ENCODE measurements at places on chromosomes 2 and 18.

DNA sequence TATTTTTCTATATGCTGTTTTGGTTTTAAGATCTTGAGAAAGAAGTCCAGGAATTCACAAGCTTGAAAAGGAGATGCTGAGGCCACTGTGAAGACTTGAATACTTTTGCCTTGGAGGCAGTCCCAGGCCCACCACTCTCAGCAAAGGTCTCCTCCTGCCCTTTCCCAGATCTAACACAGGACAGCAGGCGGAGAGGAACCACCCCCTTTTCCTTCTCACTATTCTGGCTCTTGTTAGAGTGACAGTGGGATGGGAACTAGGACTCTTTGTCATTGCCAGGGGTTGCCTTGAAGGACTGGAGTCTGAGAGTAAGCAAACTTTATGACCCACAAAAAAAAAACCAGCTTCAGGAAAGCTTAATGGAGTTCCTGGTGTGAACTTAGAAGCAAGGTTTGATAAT, 54.7 kb downstream of the E2F6 start:
- H3K27ac ChIP-seq, result no peak overlapping the region
- no peak overlapping the region for H3K4me3 ChIP-seq
- no peaks in the 10 kb centered on the region for H3K36me3 ChIP-seq
- no peaks in the 10 kb centered on the region for H3K27me3 ChIP-seq
- no peaks in the 10 kb centered on the region for H3K4me1 ChIP-seq

DNA sequence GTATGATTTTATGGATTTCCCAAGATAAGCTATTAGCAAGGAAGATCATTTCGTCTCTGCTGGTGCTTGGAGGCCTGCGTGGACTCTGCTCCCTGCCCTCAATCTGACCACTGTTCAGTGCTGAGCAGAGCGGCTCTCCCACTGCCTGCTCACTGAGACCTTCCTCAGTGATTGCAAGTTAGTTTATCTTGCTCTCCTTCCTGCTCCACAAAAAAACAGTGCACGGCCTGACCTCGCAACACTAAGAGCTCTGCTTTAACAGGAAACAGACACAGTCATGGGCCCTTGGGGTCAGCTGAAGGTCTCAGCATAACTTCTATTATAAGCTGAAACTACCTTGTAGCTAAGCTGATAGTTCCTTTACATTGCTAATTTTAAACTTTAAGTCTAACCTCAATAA, 53.1 kb downstream of the PRELID3A start:
- no peak for DNase-seq
- no peaks in the 10 kb centered on the region for H3K4me1 ChIP-seq
- no peak overlapping the region for H3K4me3 ChIP-seq
- no peaks in the 10 kb centered on the region for H3K27me3 ChIP-seq

DNA sequence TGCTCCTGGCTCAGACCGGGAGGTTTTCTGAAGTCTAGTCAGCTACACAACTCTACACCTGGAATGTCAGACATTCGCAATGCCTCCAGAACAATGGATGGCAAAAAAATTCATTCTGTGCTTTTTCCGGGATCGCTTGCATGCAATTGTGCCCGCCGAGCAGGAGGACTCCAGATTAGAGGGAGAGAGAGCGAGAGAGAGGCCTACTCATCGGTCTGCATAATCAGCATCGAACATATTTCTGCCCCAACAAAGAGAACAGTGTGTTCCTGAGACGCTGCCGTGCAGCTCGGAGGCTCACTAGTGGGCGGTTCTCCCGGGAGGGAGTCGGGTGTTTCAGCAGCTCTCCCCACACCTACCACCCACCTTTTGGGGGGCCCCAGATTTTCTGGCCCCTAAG, 117.1 kb downstream of the KLHL29 start:
- H3K27me3 ChIP-seq, result no peaks in the 10 kb centered on the region
- no peak overlapping the region for H3K27ac ChIP-seq
- no peak for DNase-seq

- no peak for DNase-seq
- no peaks in the 10 kb centered on the region for H3K36me3 ChIP-seq
- peaks cover 51% of the 10 kb centered on the region for H3K27me3 ChIP-seq
- H3K27ac ChIP-seq, result no peak overlapping the region
- H3K4me3 ChIP-seq, result peak overlapping the region; percentile 56
Observed at GRCh38 chr2:156332284-156332533, 312 bp downstream of the NR4A2 start.

GRCh38 chr2:194674043-194674442, 983.0 kb upstream of the SLC39A10 start:
- H3K4me3 ChIP-seq, result no peak overlapping the region
- no peaks in the 10 kb centered on the region for H3K27me3 ChIP-seq
- no peak for DNase-seq

DNA sequence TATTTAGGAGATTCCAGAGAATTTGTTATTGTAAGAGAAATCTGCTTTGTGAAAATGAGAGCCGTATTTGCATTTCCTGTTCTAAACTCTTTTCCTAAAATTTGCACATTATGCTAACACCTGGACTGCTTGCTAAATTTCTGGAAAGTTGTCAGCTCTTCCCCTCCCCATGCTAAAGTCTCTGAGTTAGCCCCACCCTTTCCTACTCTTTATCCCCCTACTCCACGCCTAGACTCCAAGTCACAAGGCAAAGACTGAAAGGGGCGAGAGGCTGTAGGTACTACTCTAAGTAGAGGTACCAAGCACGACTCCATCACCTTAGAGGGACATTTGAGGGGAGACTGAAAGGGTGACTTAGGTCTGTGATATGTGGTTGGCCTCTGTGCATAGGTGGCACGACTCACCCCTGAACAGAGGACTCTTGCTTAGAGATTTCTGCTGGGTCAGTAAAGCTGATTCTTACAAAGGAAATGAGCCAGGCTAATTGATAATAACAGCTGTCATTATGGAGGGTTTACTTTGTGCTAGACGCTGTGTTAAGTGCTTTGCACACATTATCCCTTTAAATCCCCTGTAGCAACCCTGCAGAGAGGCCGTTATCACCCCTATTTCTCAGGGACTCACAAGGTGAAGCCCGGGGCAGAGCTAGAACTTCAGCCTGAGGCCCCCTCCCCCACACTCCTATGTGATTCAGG, 373.5 kb downstream of the EN1 start:
- no peak for DNase-seq
- peaks cover 7% of the 10 kb centered on the region for H3K4me1 ChIP-seq
- no peaks in the 10 kb centered on the region for H3K27me3 ChIP-seq
- no peak overlapping the region for H3K4me3 ChIP-seq

DNA sequence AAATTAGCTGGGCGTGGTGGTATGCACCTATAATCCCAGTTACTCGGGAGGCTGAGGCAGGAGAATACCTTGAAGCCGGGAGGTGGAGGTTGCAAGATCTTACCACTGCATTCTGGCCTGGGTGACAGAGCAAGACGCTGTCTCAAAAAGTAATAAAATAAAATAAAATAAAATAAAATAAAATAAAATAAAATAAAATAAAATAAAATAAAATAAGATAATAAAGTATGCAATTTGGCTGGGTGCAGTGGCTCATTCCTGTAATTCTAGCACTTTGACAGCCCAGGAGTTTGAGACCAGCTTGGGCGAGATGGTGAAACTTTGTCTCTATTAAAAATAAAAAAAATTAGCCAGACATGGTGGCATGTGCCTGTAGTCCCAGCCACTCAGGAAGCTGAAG, 85.6 kb upstream of the XPO1 start:
- H3K4me3 ChIP-seq, result no peak overlapping the region
- no peak overlapping the region for H3K27ac ChIP-seq
- DNase-seq, result no peak
- H3K4me1 ChIP-seq, result no peaks in the 10 kb centered on the region
- no peaks in the 10 kb centered on the region for H3K36me3 ChIP-seq
- no peaks in the 10 kb centered on the region for H3K27me3 ChIP-seq

- no peaks in the 10 kb centered on the region for H3K4me1 ChIP-seq
- DNase-seq, result no peak
- no peaks in the 10 kb centered on the region for H3K36me3 ChIP-seq
- no peak overlapping the region for H3K4me3 ChIP-seq
- H3K27me3 ChIP-seq, result no peaks in the 10 kb centered on the region
- H3K27ac ChIP-seq, result no peak overlapping the region
Observed at GRCh38 chr2:50712569-50712968, 319.4 kb downstream of the NRXN1 start.

GRCh38 chr2:129174143-129174542, 805.3 kb upstream of the RAB6C start:
- no peak for DNase-seq
- H3K27me3 ChIP-seq, result no peaks in the 10 kb centered on the region
- H3K4me3 ChIP-seq, result no peak overlapping the region
- no peaks in the 10 kb centered on the region for H3K4me1 ChIP-seq

DNA sequence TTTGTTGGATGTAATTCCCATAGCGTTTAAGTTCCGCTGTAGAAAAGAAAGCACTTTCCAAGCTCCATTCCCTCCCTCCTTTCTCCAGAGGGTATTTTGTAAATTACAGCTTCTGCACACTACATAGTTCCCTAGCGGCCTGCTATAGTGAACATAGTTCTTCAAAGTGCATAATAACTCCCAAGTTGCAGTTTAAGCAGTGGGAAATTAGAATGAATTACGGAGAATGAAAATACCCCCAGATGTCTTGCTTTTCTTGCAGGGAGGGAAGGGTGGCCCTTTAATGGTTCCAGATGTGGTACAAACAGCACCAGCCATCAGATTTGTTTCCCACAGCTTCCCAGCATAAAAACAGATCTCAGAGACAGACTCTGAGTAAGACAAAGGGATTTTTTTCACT, 893.9 kb downstream of the SUCLG1 start:
- H3K4me3 ChIP-seq, result no peak overlapping the region
- no peak for DNase-seq
- H3K27me3 ChIP-seq, result no peaks in the 10 kb centered on the region
- no peaks in the 10 kb centered on the region for H3K36me3 ChIP-seq
- H3K4me1 ChIP-seq, result no peaks in the 10 kb centered on the region

DNA sequence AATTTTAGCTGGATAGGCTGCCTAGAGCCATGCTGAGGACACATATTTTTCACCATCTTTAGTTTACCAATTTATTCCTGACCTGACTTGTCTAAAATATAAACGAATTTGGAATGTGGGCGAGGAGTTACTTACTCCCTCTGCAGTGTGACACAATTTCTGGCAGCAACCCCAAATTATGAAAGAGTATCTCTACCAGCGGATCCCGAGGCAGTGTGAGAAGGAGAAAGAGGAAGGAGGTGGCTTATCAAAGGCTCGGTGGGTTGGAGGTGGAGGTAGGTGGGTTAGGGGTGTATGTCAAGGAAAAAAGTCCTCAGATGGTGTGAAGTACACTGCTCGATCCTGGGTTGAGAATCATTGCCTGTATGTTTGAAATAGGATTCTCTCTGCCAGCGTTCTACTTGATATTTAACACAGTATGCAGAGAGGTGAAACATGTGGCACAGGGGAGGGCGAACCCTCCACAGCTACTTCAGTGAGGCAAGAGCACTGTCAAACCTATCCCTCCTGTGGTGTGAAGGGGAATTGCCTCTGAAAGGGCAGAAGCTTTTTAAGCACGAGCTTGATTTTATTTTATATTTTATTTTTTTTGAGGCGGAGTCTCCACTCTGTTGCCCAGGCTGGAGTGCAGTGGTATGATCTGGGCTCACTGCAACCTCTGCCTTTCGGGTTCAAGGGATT, 76.0 kb downstream of the RFTN2 start:
- no peak overlapping the region for H3K4me3 ChIP-seq
- no peaks in the 10 kb centered on the region for H3K27me3 ChIP-seq
- peaks cover 7% of the 10 kb centered on the region for H3K4me1 ChIP-seq
- no peaks in the 10 kb centered on the region for H3K36me3 ChIP-seq

DNA sequence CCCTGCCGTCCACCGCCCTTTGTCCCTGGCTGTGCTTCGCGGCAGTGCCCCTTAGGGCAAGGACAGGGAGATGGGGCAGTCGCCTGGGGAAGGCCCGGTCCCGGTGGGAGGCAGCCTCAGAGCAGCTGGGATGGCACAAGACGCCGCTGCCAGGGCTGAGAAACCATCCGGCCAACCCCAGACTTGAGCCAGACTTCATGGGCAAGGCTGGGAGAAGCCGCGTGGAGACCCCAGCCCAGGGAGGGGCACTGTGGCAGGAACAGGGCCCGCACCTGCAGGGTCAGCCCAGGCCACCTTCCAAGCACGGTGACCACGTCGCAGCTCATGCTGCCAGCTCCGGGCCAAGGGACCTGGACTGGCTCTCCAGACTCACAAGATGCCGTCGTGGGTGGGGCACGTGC, 84.0 kb downstream of the NFATC1 start:
- H3K36me3 ChIP-seq, result no peaks in the 10 kb centered on the region
- no peaks in the 10 kb centered on the region for H3K4me1 ChIP-seq
- H3K4me3 ChIP-seq, result no peak overlapping the region
- no peaks in the 10 kb centered on the region for H3K27me3 ChIP-seq
- DNase-seq, result no peak

GRCh38 chr2:203870481-203870880, 2.9 kb downstream of the CTLA4 start:
- no peak overlapping the region for H3K27ac ChIP-seq
- H3K4me3 ChIP-seq, result no peak overlapping the region
- H3K27me3 ChIP-seq, result no peaks in the 10 kb centered on the region
- no peaks in the 10 kb centered on the region for H3K4me1 ChIP-seq
- H3K36me3 ChIP-seq, result no peaks in the 10 kb centered on the region

GRCh38 chr2:171878481-171878993, 15.5 kb downstream of the SLC25A12 start:
- no peak overlapping the region for H3K4me3 ChIP-seq
- H3K27ac ChIP-seq, result no peak overlapping the region
- no peaks in the 10 kb centered on the region for H3K27me3 ChIP-seq
- DNase-seq, result no peak
- H3K36me3 ChIP-seq, result no peaks in the 10 kb centered on the region

GRCh38 chr2:162017233-162017632, 56.8 kb downstream of the DPP4 start:
- no peak overlapping the region for H3K27ac ChIP-seq
- no peak overlapping the region for H3K4me3 ChIP-seq
- DNase-seq, result no peak

DNA sequence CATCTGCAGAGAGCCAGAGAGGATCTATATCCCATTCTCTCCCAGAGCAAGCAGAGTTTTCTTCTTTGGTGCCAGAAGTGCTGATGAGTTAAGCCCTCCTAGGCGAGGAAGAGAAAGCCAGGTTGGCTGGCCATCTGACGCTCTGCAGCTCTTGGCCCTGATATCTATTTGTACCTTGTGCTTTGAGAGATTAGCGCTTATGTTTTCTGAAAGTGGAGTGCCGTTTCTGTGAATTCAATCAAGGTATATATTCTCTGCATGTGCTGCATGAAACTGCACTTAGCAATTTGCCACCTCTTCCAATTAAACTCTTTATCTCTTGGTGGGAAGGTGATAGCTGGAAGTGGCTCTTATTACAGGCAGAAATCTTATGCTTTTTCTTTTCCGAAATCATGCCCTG, 177.5 kb downstream of the LPIN1 start:
- H3K4me1 ChIP-seq, result peaks cover 4% of the 10 kb centered on the region
- H3K36me3 ChIP-seq, result no peaks in the 10 kb centered on the region
- H3K27ac ChIP-seq, result no peak overlapping the region
- H3K4me3 ChIP-seq, result no peak overlapping the region
- no peak for DNase-seq
- no peaks in the 10 kb centered on the region for H3K27me3 ChIP-seq

Data from H1 (cell line).